ENCODE measurements at places on chromosomes 2 and 18.

DNA sequence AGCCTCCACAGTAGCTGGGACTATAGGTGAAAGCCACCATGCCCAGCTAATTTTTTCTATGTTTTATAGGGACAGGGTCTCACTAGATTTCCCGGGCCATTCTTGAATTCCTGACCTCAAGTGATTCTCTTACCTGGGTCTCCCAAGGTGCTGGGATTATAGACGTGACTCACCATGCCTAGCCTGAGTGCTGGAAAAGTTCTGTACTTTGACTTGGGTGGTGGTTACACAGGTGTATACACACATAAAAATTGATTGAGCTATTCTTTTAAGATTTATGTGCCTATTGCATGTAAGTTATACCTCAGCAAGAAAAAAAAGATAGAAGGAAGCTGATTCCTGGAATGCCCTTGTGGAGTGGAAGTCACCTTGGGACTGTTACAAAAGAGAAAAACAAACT, 34.8 kb upstream of the KCNF1 start:
- DNase-seq: no peak

- no peak for DNase-seq
Measured at GRCh38 chr2:21812766-21813165, 689.0 kb downstream of the TDRD15 start.

GRCh38 chr2:274503-274902, 9.8 kb downstream of the ACP1 start:
- no peak for DNase-seq

- DNase-seq: no peak
Measured at GRCh38 chr2:174617718-174618117, 20.1 kb upstream of the WIPF1 start.

DNA sequence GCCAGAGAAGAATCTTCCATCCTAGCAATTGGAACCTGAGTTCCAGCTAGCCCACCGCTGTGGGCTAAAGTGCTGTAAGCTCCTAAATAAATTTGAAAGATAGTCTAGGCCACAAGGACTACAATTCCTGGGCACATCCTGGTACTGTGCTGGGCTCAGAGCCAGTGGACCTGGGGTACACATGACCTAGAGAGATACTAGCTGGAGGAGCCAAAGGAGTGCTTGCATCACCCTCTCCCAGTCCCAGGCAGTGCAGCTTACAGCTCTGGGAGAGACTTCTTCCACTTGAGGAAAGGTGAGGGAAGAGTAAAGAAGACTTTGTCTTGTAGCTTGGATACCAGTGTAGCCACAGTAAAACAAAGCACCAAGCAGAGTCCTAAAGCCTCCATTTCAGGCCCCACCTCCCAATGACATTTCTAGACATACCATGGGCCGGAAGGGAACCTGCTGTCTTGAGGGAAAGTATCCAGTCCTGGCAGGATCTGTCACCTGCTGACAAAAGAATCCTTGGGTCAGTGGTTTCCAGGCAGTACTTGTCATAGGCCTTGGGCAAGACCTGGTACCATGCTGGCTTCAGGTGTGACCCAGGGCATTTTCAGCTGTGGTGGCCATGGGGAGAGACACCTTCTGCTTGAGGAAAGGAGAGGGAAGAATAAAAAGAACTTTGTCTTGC, 89.5 kb downstream of the TMEM185B start:
- no peak for DNase-seq

DNA sequence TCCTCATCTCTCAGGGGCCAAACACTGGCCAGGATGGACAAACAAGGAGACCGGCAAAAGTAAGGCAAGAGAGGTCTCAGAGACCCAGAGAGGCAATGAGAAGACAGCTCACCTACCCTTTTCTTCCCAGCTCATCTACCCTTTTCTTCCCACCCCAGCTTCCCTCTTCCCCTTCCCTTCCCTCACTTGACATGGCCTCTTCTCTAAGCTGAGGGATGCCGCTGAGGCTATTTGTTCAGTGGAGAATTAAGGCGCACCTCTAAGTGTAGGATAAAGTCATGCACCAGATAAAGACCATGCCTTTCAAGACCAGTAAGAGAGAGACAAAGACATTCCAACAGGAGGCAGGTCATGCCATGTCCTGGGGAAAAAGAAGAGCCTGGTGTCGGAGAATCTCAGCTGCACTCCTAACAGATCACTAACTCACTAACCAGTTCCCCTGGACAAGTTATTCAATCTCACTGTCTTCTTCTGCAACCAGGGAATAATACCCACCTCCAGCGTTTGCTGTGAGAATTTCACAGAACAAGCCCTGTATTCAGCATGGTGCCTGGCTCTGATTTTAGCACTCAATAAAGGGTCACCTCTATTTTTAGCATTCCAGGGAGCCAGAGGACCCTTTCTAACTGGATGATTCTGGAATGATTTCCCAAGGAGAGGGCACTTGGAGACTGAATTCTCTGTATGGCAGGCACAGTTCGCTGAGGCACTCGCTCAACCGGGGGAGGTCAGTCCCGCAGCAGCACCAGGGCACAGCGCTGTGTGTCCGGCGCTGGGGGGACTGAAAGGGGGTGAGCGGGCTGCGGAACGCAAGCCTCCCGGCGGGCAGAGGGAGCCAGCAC, 3.0 kb upstream of the FOSL2 start:
- DNase-seq: no peak

GRCh38 chr2:190578158-190579057, 43.9 kb upstream of the NEMP2 start:
- DNase-seq: no peak

GRCh38 chr2:44651974-44652373, 289.5 kb upstream of the SIX3 start:
- no peak for DNase-seq
